ENCODE measurements at places on chromosomes 6 and 20. TPM values are rescaled to one million over a fixed set of nuclear protein-coding genes. Genes with fewer than 3 reads are reported as not detected.

DNA sequence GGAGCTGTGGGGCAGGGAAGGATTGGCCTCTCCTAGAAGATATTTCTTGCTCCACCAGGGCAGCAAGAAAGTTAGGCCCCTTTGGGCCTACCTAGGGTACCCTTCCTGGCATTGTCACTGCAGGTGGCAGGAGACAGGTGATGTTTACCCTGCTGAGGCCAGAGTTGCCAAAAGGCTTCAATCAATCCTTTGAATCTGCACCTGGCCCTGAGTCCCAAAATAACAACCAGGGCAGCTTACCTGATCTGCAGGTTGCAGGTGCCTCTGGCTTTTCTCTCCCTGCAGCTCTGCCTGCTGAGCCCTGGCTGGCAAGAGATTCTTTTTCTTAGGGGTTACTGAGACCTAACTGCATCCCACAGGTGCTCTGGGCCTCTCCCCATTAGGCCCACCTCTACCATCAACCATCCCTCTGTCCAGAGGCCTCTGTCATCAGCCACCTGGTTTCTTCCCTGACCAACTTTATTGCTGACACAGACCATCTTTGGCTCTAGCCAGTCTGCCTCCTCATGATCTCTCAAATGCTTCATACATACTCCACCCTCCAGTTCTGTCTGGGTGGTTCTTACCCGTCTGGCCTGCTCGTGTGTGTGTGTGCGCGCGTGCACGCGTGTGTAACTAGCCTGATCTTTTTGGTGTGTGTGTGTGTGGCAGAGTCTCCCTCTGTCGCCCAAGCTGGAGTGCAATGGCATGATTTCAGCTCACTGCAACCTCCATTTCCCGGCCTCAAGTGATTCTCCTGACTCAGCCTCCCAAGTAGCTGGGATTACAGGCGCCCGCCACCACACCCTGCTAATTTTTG, 13.7 kb downstream of the BCL2L1 start:
- DNase-seq, result no peak

Gene CLDN20
- 0.67 TPM for polyA plus RNA-seq

DNA sequence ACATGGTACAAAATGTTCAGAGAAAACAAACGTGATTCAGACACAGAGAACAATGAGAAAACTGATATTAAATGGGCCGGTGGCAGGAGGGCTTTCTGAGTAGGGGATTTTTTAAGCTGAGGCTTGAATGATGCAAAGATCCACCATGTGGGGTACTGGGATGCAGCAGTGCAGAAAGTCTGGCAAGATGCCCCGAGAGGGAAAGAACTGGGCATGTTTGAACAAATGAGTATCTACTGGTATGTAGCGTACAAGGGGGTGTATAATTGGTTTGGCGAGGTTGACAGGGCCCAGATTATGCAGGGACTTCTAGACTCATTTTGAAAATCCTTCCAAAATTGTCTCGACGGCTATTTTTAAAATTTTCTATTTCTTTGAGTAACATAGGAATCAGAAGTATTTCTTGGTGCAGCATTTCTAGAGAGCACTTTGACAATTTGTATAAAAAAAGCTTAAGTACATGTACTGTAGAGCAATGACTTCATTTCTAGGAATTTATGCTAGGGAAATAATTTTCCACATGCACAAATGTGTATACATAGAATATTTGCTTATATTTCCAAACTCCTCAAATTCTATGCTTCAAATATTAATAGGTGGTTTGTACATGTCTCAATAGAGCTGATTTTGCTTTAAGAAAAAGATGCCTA, 119.6 kb upstream of the DOK5 start:
- peak; percentile 6 for DNase-seq

DNA sequence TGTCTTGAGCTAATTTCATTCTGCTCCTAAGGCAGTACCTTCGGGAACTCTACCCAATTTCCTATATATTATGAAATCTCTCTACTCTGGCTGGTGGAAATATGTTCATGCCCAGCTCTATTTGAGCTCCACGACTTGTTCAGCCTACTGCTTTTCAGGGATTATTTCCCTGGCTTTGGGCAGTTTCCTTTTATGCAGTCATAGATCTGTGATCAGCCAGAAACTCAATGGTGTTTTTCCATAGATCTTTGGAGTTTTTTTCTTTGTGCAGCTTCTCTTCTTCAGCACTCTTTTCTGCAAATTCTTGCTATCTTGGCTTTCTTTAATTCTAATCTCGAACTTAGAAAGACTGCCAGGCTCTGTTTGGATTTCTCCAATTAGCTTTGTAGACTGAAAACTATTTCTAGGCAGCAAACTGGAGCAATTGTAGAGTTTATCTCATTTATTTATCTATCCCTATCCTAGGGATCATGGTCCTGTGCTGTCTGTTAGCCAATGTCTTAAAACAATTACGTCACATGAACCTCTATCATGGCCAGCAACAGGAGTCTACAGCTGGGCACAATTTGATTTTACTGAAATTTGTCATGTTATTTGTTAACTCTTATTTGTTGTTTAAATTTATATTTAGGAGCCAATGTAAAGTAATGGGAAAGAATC, 328.4 kb downstream of the BCKDHB start:
- DNase-seq, result no peak

Measured in large intestine (tissue), 12 donors.